ENCODE measurements at places on chromosomes 2 and 18.

DNA sequence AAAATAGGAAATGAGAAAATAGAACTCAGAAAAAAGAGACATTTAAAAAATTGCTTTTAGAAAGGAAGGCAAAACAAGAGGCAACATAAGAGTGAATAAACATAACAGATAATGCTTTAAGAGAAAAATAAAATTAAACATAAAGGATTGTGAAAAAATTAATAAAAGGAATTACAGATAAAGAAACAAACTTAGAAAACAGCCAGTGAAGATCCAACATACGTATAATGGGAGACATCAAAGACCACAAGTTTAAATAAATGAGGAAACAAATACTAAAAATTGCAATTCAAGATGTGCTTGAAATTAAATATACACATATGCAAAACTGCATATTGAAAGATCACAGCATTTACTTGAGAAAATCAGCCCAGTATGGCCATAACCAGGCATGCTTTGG is 448.9 kb downstream of the NBAS start:
- no peak for DNase-seq

DNA sequence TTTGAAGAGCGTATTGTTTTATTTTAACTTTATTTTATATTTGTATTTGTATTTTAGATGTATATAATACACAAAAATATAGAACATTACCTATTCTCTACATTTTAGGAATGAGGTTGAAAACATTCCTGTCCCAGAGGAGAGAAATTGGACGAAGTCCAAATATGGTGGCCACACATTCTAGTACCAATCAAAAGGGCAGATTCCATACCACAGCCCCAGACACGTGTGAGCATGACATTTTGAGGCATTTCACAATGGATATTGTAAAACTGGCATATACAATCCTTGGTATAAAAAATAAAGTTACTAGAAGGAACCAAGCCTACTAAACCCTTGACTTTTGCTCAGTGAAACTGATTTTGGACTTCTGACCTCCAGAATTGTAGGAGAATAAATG is 50.6 kb downstream of the C2orf76 start:
- no peak for DNase-seq

- DNase-seq = no peak
These were observed 493.6 kb downstream of the NYAP2 start for GRCh38 chr2:225893151-225893550.

DNA sequence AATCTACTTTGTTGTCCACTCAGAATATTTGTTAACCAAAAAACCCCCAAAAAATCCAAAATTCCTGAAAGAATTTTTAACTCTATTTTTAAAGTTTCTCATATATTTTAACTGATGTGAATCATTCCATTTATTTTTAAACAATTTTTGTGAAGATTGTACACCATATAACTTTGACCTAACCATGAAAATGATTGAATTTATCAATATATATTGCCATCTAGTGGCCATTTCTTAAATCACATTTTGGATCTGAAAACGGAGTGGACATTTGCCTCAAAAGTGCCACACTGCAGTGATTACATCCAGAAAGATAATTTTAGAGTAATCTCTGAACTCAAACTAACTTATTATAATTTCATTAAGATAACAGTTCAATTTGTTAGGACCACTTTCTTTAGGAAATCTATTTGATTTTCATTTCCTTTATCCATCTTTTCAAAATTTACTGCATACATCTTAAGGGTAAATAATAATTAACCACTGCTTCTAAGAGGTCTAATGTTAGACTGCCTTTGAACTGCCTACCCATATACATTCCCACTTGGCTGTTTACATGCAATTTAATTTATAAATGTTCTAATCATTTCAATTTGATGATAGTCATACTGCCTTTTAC is 71.1 kb downstream of the DSC3 start:
- no peak for DNase-seq

DNA sequence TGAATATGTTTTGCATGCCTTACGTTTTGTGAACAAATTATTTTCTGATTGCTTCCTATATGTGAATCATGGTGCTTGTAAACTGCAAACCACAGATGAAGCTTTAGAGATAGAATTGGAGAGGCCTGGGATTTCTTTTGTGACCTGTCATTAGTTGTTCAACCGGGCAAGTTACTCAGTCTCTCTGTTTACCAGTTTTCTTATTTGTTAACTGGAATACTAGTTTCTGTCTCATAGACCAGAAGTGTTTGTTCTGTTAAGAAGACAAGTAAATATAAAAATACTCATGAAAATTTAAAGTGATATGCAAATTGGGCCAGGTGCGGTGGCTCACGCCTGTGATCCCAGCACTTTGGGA is 27.3 kb downstream of the DGKD start:
- DNase-seq = no peak

All from stimulated activated CD4-positive, alpha-beta T cell treated with anti-CD3 and anti-CD28 coated beads, Interleukin-15, amount 100 ng/mL, for 1 hour (primary cell).